Left ventricle myocardium inferior (tissue), 1 donor: ENCODE measurements at places on chromosomes 6 and 20. TPM values are rescaled to one million over a fixed set of nuclear protein-coding genes. Genes with fewer than 3 reads are reported as not detected.
A peak's percentile ranks its signal among the peaks of the same experiment; 100 is the strongest.

The GABRR1 gene
- not detected for total RNA-seq

- DNase-seq, result no peak
Measured at GRCh38 chr20:31981784-31982183, 13.8 kb downstream of the XKR7 start.

DNA sequence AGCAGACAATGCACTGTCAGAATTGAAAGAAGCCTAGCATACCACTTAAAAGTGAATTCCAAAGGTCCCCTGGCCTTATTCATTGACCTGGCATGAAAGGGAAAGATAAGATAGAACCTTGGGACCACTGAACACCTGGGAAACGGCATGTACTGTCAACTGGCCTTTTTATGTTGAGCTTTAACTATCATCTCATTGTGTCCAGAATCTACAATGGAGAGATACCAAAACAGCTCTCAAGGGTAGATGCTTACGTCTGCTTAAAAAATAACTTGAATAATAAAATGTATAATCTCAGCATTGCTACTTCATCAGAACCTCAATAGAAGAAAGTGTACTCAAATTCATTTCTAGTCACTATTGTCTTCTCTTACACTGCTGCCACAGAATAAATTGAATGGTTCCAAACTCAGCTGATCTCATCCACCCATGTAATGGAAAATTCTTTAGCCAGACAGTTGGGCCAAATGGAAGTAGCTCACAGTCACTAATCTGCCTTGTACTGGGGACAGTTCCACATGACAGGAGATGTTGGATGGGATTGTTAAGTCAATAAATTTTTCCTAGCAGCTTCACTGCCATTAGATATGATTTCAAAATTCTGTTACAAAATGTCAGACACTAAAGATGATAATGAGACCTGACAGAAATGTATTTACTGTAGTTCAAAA, 93.8 kb downstream of the MLIP start:
- no peak for DNase-seq

The GSTA3 gene
- total RNA-seq, result not detected

The ISM1 gene
- total RNA-seq, result 1.3 TPM

DNA sequence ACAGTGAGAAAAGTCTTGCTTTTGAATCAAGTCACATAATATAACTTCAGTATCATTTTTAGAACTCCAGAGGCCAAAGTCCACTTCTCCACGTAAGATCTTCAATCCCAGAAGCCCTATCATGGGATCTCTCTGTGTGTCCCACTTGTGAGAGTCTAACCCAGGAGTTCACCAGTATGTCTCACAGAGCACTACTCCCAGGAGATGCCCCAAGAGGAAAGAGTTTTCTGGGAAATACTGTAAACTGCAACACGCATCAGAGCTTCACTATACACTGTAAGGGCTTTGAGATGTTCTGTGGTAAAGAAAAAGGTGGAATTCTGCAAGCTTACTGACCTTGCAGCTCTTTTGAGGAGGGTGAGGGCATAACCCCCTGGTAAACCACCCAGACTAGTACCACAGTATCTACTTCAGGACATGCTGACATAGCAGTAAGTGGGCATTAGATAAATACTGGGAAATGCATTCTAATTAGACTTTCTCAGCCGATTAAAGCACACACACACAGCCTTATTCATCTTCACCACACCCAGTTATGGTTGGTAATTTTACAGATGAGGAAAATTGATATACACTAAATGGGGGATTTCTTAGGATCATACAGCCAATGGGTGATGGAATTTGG, 12.3 kb downstream of the DCBLD1 start:
- no peak for DNase-seq

The VSTM2L gene
- 50.3 TPM for total RNA-seq

DNA sequence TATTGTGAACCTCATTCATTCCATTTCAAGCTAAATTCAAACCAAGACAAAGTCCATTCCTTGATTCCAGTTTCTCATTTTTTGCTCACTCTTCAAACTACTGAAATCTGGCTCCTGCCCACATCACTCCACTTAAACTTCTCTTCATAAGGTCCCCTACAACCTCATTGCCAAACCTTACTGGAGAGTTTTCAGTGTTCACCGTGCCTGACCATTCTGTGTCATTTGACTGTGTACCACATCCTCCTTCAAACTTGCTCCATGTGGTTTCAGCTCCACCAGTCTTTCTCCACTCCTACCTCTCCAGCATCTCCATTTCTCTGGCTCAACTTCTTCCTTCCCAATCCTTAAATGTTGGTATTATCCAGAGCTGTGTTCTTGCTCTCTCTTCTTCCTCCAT, 38.5 kb upstream of the TAB2 start:
- no peak for DNase-seq

GRCh38 chr6:14476793-14477531, 359.4 kb downstream of the CD83 start:
- DNase-seq, result peak; percentile 33

GRCh38 chr6:77383026-77383425, 80.3 kb downstream of the HTR1B start:
- DNase-seq, result no peak

- DNase-seq, result no peak
Measured at GRCh38 chr6:152244998-152245630, 392.0 kb downstream of the SYNE1 start.

The ZNF217 gene
- 5.4 TPM for total RNA-seq

- DNase-seq, result no peak
Measured at GRCh38 chr6:101294051-101294638, 99.4 kb upstream of the GRIK2 start.

DNA sequence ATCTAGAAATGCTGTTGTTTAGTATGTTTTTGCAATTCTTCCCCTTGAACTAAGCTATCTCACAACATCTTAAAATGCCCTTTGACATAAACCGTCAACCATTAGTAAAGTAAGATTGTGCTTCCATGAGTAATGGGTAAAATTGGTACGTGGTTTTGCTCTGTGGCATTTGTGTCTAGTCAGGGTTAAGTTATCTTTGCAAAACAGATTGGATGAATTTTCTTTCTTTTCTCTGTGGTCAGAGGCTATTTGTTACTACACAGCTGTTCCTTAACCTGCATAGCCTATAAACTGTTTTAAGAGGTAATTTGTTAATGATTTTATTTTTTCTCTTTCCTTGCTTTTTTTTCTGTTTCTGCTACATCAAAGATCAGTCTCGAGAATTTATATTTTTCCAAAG, 75.4 kb downstream of the RPP40 start:
- no peak for DNase-seq

The SESN1 gene
- 44.1 TPM for total RNA-seq

DNA sequence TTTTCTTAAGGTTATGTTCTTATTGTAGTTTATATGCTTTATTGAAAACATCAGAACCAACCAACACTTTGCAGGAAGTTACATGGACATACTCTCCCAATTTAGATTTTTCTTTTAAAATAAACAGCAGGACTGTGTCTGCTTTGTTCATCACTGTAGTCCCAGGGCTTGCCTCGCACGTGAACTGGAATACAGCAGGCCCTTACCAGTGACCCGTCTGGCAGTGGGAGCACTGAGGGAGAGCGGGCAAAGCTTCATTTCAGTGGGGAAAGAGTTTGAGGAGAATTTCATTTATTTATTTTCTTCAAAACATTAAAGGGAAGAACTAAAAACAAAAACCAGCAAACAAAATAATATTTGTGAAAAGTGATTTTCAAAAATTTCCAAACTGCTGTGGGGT, 230.8 kb downstream of the PAX1 start:
- DNase-seq, result no peak

GRCh38 chr20:39042279-39043150, 80.4 kb downstream of the DHX35 start:
- DNase-seq, result no peak

The PGBD1 gene
- total RNA-seq, result 2.4 TPM

- DNase-seq, result no peak
Measured at GRCh38 chr20:60960500-60960899, 291.6 kb upstream of the CDH4 start.

DNA sequence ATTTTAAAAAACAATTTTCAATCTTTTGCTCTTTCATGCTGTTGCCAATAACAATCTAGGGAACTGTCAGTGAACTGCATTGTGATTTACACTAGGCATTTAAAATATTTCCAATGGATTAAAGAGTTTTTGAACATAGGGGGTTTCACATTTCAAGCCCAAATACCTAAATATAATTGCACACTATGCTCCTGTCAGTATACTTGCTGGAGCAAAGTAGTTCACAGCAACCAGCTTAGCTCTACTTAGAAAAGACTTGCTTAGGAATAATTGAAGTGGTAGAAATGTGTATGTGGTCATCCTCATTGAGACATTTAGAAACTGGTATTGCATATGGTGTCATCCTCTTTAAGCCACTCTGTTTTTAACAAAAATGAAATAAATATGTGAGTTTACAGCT, 41.7 kb upstream of the REV3L start:
- DNase-seq, result no peak

The PTPRT gene
- total RNA-seq, result 0.08 TPM

The UNC5CL gene
- 0.27 TPM for total RNA-seq

GRCh38 chr6:76702187-76702586, 629.7 kb upstream of the IMPG1 start:
- no peak for DNase-seq

The PRR18 gene
- not detected for total RNA-seq

- no peak for DNase-seq
Measured at GRCh38 chr6:161367472-161367871, 93.6 kb upstream of the AGPAT4 start.

The SASH1 gene
- 22.5 TPM for total RNA-seq

GRCh38 chr6:3457710-3458602, 1.1 kb upstream of the SLC22A23 start:
- DNase-seq, result no peak

- DNase-seq, result no peak
Measured at GRCh38 chr6:2793534-2794151, 28.4 kb downstream of the WRNIP1 start.

The MDFI gene
- 0.77 TPM for total RNA-seq

GRCh38 chr6:125809570-125810170, 18.9 kb downstream of the NCOA7 start:
- DNase-seq, result no peak

DNA sequence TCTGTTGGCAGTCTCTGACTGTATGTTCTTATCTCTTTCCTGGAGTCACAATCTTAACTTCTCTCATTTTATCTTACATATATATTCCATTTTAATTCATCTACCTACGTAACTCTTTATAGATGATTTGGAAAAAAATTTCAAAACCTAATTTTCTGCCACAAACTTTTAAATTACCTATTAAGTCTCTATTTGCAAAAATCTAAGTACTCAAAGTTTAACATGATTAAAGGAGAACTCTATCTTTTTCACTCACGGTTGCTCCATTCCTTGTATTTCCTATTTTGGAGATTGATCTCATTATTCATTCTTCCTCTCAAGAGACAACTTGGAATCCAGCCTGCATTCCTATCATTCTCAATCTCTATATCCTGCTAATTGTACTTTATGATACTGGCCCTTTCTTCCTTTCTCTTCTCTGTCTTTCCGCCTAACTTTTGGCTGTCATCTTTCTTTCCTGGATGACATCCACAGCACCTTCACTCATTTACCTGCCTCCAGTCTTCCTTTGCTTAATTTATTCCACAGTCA, 1071.1 kb upstream of the CITED2 start:
- DNase-seq, result no peak
